ENCODE measurements at places on chromosomes 13 and 19.

DNA sequence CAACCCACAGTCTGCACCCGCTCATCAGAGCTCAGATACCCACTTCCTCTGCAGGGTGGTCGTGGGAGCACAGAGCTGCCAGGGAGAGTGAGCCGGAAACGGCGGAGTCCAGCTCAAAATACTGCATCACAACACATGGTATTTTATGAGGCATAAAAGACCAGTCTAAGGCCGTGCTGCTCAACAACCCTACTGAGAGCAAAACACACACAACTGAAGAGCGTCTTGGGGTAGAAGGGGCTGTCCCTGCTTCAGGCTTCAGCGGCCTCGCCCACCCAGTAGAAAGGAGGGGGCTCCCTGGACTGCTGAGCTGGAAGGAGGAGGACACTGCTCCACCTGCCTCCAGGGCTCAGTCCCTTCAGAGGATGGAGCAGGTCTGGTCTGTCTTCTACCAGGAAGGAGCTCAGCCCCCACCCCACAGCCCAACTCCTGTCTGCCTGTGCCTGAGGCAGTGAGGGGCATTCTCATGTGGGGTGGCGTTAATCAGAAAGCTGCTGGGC lies 36.9 kb downstream of the NAXD start:
- DNase-seq = no peak

GRCh38 chr19:4566402-4567051 lies 7.0 kb upstream of the SEMA6B start:
- DNase-seq = no peak

GRCh38 chr19:44990459-44990858 lies 10.8 kb upstream of the RELB start:
- DNase-seq = no peak

DNA sequence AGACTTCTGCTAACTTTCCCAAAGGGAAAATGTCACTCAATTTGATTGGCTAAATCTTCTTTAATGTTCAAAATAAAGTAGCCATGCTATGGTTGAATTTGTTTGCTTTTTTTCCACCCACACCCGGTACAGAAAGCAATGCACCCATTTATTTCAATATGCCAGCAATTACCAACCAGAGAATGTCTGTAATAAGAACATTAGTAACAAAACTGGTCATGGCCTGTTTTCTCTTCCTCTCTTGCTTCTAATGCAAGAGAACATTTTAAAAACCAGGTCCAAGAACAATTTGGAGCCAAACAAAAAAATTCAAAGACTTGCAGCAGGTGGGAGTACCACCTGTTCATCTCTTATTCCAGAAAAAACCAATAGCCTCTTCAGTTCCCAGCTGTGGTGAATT lies 1108.8 kb upstream of the PCDH20 start:
- no peak for DNase-seq

DNA sequence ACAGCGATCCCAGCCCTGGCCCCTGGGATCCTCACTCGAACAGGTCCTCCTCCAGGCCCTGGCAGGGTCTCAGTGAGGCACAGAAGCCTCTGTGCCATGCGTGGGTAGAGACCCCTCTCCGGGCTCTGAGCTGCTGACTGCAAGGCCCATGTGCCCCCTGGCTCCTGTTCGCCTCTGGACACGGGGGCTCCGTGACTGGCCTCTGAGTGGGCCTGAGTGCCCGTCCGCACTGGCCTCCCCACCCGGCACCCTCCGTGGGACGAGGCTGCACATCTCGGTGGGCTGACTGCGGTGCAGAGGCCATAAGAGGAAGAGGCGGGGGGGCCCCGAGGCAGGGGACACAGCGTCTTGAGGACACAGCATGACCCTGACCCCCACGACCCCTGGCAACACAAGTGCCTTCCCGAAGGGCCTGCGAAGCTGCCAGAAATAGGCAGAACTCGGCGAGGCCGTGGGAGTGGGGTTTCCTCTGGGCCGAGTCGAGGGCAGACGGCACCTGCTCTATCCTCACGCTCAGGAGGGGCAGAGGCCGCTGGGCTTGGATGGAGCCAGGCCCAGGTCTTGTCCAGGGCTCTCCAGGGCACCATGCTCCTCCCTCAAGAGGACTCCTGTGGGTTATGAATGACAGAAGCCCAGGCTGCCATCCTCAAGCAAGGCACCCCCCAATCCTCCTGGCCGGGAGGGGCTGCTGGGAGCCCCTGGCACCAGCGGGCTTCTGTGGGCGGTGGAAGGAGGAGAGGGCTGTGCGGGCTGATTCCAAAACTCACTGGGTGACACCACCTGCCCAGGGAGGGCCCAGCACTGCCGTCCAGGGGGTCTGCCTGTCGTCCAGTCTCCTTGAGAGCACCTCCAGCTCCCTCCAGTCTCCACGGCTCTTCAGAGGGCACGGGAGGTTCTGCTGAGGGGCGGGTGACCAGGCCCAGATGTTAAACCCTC lies 52.6 kb downstream of the RASA3 start:
- DNase-seq = peak; percentile 56

GRCh38 chr19:28838909-28839308 lies 374.0 kb downstream of the UQCRFS1 start:
- DNase-seq = no peak

- DNase-seq = no peak
Observed at GRCh38 chr13:67740871-67741535, 510.9 kb upstream of the PCDH9 start.

DNA sequence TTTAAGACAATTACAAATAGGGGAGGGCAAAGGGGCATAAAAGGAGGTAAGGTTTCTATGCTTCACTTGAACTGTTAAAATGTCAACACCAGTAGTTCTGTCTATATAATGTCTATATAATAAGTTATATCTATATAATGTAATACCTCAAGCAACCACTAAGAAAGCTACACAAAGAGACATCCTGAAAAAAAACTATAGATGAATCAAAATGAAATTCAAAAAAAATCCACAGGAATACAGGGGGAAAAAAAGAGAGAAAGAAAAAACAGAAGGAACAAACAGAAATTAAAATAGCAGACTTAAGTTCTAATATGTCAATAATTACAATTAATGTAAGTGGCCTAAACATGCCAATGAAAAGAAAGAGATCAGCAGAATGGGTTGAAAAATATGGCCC lies 186.0 kb downstream of the KCTD15 start:
- no peak for DNase-seq

DNA sequence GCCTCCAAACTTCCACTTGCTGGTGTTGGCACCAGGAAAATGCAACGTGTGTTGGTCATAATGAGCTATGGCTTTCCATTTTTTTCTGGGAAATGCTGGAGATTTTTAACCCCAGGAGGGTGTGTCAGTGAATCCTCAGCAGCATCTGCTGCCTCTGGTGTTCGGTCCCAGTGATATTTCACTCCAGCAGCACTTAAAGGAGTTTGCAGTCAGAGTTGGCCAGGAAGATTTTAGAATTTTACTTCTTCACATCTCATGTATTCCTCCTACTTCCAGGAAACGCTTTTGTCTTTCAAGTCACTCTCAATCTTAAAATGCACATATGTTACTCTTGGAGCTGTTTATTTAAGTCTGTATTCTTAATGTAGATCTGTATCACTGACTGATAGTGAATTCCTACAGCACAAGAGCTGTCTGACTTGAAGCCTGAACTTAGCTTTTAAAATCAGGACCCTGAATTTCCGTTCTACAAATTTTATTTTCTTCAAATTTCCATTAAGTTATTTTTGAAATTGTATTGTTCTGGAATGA lies 903.4 kb upstream of the SLC10A2 start:
- no peak for DNase-seq

DNA sequence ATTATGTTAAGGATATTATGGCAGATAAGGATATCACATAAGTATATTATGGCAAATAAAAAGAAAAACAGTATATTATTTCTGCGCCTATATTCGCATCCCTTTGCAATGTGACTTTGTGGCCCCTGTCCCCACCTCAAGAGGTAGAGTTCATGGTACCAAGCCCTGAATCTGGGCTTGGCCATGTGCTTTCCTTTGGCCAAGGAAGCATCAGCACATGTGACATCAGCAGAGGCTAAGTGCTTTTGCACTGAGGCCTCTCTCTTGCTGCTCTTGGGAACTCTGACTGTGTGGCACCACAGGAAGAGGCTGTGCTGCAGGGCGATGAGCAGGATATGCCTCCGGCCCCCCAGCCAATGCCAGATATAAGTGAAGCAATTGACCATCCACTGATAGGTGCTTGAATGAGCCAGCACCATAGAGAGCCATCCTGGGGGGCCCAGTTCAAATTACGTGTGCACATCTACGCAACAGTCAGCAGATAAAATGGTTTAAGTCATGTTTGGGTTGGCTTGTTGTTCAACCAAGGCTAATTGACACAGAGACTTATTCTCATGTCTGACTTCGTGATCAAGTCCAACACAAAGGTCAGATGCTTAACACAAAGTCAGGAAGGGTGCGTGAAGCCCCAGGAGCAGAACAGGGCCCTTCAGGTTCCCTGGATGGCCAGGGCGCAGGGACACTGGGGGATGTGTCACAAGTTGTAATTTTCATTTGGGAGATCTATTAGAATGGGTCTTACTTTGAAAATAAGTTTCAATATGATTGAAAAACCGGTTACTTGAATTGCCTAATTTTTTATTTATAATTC lies 173.3 kb downstream of the COL4A1 start:
- no peak for DNase-seq

GRCh38 chr13:27379694-27380641 lies 44.5 kb upstream of the GTF3A start:
- DNase-seq = peak; percentile 45

DNA sequence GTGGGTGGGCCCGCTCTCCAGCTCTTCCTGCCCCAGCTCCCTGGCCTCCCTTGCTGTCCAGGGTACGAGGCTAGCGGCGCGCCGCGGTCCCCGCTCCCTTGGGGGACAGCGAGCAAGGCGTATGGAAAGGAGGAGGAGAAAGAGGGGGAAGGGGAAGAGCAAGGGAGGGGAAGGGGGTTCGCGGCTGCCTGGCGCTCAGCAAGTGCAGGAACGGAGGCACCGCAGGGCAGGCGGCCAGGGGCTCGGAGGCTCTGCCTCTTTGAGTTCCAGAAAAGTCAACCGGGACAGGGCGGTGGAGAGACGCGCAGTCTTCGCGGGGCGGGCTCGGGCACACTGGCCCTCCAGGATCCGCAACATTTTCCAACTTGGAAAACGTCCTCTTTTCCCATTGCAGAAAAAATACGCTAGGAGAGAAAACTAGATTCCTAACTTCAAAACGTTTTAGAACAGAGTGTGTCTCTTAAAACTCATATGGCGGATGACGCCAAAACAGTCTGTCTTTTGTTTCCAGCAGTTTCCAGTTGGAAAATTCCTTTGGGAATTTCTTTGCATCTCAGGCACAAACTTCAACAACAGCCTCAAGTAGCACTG lies 23.1 kb upstream of the TNFRSF19 start:
- DNase-seq = no peak

GRCh38 chr19:55474269-55475265 lies 1.9 kb upstream of the ZNF628 start:
- DNase-seq = no peak

GRCh38 chr13:43731296-43731695 lies 55.5 kb downstream of the ENOX1 start:
- no peak for DNase-seq

GRCh38 chr13:67518785-67519184 lies 288.6 kb upstream of the PCDH9 start:
- no peak for DNase-seq

DNA sequence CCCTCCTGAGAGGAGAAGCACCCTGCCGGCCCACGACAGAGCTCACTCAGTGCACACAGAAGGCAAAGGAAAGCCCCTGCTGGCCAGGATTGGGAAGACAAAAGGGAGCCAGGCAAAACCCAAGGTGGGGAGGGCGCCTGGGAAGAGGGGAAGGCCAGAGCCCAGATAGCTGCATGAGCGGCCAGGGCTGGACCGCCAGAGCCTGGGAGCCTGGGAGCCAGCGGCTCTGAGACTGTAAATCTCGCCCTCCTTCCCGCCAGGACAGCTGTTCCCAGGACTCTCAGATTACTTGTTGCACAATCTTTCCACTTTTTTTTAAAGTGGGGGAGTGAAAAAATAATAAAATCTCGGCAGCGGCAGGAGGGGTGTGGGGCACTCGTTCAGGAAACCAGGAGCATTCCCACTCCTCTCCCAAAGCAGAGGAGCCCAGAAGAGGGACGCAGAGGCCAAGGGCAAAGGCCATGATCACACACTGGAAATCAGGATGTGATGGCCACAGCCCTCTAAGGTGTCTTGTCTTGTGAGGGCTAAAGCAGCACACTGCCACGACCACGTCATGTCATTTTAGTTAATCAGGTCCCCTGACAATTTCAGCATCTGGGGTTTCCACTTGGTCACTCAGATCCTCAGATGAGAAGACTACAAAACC lies 19.6 kb upstream of the EPHX3 start:
- no peak for DNase-seq

GRCh38 chr13:30799356-30799824 lies 64.0 kb downstream of the ALOX5AP start:
- DNase-seq = no peak

GRCh38 chr19:6032381-6032780 lies 54.4 kb upstream of the RANBP3 start:
- DNase-seq = no peak

- peak; percentile 64 for DNase-seq
Observed at GRCh38 chr13:111967572-111968201, 99.3 kb upstream of the SOX1 start.

- DNase-seq = no peak
Observed at GRCh38 chr13:60990032-60990733, 425.5 kb downstream of the PCDH20 start.

DNA sequence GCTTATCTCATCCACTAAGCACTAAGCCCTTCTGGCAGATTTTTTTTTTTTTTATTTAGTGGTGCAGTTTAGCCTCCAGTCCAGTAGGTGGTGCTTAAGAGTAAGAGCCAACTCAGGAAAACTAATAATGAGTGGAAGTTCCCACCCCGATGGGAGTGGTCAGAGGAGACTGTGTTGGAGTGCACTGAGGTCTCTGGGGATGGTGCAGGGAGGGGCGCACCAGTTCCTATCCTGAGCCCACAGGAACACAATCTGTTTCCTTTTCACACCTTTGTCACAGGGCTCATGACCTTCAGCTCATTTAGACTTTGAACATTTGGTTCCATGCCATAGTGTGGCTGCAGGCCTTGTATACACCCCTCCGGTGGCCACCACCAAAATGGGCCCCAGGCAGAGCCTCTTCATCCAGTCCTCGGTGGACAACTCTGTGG lies 367.4 kb downstream of the SPRY2 start:
- no peak for DNase-seq

DNA sequence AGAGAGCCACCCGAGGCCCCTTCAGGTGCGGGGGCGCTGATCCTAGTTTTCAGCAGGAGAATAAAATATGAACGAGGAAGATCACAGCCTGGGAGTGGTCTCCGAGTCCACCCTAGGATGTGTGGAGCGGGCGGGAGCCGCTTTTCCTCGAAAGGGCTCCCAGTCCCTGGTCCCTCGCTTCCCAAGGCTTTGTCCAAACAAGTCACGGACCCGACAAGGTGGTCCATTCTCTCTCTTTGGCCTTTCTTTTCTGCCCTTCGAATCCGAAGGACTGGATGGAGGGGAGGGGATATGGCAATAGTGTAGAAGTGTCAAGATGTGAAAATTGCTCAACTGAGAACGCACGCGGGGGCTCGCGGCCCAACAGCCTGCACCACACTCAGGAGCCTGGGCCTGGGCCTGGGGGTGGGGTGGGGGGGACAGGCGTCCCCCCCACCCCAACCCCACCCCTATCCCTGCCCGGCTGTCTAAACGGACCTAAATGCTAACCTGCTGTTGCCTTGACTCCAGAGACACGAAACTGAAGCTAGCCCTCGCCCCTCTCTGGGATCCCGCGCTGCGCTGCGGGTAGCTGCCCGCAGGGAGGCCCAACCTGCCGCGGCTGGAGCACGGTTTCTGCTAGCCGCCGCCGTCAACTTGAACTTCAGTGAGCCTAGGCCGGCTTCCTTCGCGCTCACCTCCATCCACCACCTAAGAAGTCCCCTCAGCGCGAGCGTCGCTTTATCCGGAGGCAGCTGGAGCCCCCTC lies 7.1 kb downstream of the ZIC2 start:
- DNase-seq = no peak
